Stimulated activated CD4-positive, alpha-beta T cell treated with anti-CD3 and anti-CD28 coated beads, Interleukin-4, amount 100 ng/mL, for 4 hours (primary cell): ENCODE measurements at places on chromosomes 2 and 18.

DNA sequence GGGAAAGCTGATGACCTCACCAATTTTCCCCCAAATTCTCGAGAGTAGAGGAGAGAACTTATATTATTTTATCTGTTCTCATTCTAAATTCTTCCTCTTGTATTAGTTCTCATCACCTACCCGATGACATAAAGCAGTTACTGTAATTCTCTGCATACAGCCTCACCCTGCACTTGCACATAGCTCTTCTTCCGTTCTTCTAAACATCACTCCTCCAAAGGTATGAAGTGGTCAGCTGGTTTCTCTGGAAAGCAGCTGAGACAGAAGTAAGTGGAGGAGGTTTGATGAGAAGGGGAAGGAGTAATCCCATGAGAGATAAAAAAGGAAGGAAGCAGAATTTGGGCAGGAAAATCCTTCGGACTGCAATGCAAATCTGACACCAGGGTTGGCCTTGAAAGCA lies 39.0 kb downstream of the FBXO48 start:
- DNase-seq = no peak

DNA sequence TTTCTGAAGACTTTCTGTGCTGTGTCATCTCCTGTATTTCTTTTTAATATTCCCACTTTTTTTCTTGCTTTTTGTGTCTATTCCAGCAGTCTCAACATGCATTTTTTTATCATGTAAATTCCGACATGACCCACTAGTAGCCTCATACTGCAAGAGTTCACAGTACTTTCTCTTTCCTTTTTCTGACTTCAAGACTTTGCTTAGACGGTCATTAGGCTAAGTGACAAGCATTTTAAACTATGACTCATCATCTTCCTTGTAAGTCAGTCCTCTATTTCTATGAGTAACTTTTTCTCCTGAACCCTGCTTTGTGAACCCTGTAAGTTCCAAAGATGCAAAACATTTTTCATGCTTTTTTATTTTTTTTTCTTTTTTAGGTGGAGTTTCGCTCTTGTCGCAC lies 381.2 kb downstream of the TXNL1 start:
- no peak for DNase-seq

- DNase-seq = no peak
Observed at GRCh38 chr2:237309416-237309815, 104.5 kb downstream of the COL6A3 start.

GRCh38 chr18:79924814-79925731 lies 26.4 kb downstream of the SLC66A2 start:
- no peak for DNase-seq

DNA sequence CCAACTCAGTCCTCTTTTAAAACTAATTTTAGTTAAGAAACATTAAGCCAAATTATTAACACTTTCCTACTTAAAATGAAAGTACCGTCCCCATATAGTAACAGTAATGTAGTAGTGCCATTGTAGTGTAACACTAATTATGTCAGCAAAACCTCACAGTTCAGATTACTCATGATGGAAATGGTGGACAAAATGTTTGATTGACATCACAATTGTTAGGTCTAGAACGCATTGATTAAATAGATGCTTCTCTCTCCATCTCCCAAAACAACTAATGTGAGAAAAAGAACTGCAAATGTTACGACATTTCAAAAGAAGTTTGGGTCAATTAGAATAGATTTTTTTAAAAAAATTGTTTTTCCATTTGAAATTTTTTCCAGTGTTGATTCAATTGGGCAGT lies 1.2 kb upstream of the ATF2 start:
- DNase-seq = no peak

DNA sequence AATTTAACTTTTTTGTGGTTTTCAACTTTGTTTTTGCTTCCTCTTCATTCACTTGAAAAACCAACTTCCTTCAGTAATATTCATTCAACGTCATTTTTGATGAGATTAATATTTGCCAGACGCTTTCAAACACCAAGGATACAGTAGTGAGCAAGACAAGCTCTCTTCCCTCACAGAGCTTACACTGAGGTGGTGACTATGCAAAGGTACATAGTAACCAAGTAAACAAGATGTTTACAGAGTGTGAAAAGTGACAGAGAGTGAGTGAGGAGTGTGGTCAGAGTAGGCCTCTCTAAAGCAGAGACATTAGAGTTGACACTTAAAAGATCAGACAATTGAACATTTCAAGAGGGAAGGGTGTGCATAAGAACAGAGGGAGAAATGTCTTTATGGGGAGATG lies 155.5 kb downstream of the TMEM247 start:
- DNase-seq = no peak
